Fibroblast of the aortic adventitia (primary cell): ENCODE measurements at places on chromosomes 7 and 10.

DNA sequence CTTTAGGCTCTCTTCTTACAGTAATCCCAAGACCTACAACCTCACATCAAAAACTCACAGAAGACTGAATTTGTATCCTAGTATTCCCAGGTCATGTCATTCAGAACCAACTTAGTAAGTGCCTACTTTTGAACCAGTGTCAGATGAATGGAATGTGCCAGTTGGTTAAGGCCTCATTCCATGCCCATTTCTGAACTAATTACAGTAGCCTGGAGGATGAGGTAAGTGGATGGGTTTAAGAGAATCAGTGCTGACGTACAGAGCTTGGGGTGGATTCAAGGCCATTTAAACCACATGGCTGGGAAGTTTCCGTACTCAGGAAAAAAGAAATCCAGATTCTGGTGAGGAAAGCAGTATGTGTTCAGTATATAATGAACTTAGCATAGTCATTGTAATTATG is 21.9 kb upstream of the FOXP2 start:
- DNase-seq, result no peak

DNA sequence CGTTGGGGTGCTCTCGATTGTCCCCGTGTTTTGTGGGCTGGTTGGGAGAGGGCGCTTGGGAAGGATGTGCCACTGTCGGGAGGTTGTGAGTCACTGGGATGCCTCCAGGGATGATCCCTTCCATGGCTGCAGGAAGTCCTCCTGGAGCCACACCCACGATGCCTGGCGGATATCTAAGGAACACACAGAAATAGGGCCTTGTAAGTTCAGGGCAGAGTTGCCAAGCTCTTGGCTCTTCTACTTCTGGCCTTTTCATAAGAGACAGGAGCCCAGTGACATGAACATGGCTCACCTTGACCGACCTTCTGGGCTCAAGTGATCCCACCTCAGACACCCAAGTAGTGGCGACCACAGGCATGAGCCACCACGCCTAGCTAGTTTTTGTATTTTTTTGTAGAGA is 47.6 kb downstream of the ZRANB1 start:
- no peak for DNase-seq

GRCh38 chr10:35056133-35056532 is 34.0 kb downstream of the CUL2 start:
- DNase-seq, result no peak

- no peak for DNase-seq
These were observed 518.0 kb downstream of the REEP3 start for GRCh38 chr10:64039198-64039597.

DNA sequence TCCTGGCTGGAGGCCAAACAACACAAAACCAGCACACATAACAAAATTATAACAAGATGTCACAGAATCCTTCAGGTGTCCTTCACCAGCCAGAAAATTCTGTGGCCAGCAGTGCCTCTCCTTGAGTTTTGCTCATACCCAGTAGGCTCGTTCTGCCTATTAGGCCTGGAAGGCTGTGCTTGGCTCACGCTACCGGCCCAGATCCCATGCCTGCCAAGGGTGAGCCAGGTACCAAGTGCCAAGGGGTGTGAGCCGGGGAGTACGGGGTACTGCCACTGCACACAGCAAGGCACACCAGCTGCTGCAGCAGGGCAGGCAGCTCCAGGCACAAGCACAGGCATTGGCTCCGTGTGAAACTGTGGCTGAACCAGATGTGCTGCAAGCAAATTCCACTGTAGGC is 1562.0 kb downstream of the REEP3 start:
- DNase-seq, result no peak

DNA sequence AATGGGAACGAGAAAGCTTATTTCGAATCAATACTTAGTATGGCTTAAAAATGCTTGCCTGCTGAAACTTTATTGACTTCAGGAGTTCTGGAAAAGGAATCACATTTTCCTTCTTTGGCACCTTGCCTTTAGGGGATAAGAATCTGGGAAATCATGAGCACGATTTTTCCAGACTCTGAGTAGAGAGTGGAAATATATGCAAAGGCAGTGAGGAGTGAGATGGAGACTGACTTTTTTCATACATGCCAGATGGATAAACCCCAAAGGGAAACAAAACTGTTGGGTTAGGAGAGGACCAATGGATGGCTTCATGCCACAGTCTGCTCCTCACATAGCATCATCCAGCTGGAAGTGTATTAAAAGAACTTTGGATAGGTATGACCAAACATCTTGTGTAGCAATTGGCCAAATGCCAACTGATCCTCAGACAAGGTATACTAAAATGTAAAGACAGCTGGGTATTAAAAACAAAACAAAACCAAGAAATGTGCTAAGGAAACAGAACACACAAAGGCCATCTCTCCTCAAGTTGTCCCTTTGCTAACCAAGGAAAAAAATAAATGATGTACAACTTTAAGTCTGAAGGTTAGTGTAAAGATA is 1.7 kb downstream of the COL28A1 start:
- DNase-seq, result no peak

- DNase-seq, result peak; percentile 67
These were observed 864 bp downstream of the PSTK start for GRCh38 chr10:122981066-122981464.

- peak; percentile 59 for DNase-seq
These were observed 48.0 kb upstream of the KIF5B start for GRCh38 chr10:32104181-32104580.

DNA sequence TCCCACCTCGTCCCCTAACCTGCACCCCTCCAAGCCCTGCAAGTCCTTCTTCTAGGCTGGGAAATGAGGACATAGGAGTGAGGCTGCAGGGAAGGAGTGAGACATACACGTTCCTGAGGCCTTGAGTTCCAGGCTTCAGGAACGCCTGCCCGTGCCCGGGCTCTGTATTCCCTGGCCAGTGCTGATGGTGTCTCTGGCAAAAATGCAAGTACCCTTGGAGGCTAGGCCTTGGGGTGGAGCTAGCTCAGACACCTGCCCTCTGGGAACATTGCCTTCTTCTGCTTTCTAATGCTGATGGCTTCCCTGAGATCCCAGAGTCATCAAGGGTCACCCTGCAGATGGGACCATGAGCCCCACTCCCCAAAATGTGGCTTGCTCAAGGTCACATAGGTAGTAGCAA is 76.0 kb downstream of the GRK5 start:
- DNase-seq, result no peak

- peak; percentile 28 for DNase-seq
These were observed 179.5 kb upstream of the TMEM106B start for GRCh38 chr7:12031638-12032037.

DNA sequence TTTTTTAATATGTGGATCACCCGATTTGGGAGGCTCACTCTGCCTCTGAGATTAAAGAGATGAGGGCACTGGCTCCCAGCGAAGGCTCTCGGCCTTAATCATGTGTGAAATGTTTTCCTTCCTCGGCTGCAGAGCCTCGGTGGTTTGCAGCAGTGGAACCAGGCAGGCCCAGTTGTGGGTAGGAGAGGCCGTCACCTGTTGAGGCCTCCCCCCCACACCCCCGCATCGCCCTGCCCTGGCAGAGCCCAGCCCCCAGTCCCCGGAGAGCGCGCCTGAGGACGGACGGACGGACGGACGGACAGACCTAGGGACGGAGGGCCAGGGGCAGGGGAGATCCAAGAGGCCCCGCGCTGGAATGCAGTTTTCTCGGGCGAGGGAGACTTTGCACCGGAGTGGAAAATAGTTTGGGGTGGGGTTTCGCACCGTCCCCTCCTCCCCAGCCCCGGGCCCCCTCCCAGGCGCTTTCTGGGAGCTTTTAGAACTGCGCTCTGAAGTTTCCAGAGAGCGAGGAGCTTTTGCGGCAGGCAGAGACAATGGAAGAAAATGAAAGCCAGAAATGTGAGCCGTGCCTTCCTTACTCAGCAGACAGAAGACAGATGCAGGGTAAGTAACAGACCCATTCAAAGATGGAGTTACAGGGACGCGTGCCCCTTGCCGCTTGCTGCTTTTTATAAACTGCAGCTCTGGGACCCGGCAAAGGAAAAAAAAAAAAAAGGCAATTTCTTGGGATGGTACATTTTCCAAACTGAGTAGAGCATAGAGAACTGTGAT is at the start of gene KIAA1217:
TSS of gene KIAA1217 (plus strand) at position 478 of the 771 bp plus-strand sequence. CDS start at position 534, 56 bp downstream.
- peak; percentile 56 for DNase-seq

DNA sequence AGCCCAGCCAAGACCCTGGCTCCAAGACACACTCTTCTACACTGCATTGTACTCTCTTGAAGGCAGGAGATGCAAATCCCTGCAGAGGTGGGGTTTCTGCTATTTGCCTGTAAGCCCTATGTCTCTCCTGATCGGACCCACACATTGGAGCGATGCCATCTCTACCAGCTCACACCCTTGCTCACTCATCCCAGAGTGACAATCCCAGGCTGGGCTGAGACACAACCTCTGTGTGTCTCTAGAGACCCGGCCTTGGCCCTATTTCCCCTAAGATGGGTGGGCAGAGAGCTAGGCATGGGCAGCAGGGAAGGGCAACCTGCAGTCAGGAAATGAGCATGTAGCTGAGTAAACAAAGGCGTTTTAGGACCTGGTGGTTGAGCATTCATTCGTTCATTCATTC is 25.6 kb downstream of the CCDC3 start:
- DNase-seq, result no peak

GRCh38 chr7:21497072-21497471 is 45.8 kb upstream of the DNAH11 start:
- no peak for DNase-seq

DNA sequence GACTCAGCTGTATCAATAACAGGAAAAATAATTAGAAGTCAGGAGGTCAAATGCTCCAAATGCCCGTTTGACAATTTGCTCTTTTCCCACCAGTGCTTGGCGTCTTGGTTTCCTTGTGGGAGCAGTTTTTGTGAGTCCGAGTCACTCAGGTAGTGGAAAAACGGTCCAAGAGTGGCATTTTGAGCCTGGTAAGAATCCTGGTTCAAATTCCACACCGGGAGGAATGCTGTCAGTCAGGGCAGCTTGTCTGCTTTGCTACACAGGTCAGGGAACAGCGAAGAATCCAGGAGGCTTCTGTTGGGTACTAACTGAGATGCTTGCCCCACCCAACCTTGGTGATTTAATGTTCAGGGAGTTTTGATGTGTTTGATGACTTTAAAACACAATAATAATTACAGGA is 209.5 kb downstream of the HERPUD2 start:
- no peak for DNase-seq

GRCh38 chr7:159068488-159068811 is 76.2 kb downstream of the VIPR2 start:
- no peak for DNase-seq

- DNase-seq, result peak; percentile 77
These were observed 5.2 kb upstream of the MYH16 start for GRCh38 chr7:99267481-99267840.
